ENCODE measurements at places on chromosomes 2 and 18.

DNA sequence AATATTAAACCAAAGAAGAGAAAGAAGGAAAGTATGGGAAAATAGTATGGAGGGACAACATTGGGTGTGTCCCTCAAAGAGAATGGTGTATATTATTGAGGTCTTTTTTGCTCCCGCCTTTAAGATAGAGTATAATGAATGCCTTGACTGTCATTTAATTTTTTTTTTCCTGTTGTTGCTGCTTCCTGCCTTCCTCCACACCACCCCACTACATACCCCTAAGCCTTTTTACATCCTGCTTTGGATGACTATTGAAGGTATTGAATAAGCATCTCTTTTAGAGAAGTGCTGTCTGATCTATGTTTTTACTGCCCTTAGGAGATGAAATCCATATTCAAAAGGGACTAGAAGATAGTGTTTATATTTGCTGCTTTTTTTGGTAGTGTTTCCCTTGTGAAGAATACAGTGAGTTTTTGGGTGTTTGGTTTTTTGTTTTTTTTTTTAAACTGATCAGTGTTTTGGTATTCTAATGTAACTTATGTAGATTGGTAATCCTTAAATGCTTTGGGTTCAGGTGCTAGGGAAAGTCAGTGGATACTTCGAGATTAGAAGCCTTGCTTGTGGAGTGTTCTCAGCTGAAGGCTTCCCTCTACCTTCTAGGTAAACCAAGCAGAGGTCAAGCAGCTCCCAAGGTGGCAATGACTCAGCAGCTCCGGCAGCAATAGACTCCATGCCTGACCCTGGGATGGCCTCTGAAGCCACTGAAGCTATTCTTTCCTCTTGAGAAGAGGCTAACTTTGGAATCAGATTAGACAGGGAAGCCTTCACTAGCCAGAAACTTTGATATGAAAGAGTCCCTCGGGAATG lies 5.0 kb downstream of the FZD7 start:
- no peak for DNase-seq

GRCh38 chr2:120675460-120676130 lies 60.1 kb upstream of the GLI2 start:
- DNase-seq = no peak

GRCh38 chr2:36289731-36290130 lies 65.8 kb upstream of the CRIM1 start:
- no peak for DNase-seq

- no peak for DNase-seq
Measured at GRCh38 chr2:143808166-143808565, 678.9 kb downstream of the ARHGAP15 start.

DNA sequence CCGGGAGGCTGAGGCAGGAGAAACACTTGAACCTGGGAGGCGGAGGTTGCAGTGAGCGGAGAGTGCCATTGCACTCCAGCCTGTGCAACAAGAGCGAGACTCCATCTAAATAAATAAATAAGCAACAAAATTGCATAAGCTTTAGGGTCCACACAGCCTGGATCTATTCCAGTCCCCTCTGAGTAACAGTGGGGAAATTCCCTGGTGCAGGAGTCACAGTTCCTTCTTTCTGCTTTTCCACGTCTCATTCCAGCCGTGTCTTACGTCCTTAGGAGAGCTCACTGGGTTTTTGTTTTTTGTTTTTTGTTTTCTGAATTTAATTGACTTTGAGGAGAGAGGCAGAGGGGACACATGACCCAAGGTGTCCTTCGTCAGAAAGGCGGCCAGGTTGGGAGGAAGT lies 44.6 kb downstream of the B3GNT2 start:
- DNase-seq = no peak

DNA sequence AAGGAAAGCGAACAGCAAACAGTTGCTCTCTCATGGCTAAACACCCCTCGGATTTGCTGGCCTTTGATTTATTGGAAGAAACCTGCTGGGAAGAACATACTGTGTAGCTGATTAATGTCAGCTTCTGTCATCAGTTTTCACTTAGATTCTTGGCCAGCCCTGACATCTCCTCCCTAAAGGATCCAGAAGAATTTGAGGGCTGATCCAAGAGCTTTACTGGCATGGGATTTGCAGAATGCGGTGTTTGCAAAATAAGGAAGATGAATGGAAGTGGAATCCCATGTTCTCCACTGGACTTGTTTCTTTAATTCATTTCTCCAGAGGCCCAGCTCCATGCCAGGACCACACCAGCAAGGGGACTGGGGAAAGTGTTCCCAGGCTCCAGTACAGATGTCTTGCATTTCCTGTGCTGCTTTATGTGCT lies 80.5 kb downstream of the RDH14 start:
- DNase-seq = no peak
